ENCODE measurements at places on chromosomes 13 and 19.
A peak's percentile ranks its signal among the peaks of the same experiment; 100 is the strongest.

GRCh38 chr19:32976223-32976805 lies 4.3 kb downstream of the FAAP24 start:
- peak; percentile 68 for DNase-seq

DNA sequence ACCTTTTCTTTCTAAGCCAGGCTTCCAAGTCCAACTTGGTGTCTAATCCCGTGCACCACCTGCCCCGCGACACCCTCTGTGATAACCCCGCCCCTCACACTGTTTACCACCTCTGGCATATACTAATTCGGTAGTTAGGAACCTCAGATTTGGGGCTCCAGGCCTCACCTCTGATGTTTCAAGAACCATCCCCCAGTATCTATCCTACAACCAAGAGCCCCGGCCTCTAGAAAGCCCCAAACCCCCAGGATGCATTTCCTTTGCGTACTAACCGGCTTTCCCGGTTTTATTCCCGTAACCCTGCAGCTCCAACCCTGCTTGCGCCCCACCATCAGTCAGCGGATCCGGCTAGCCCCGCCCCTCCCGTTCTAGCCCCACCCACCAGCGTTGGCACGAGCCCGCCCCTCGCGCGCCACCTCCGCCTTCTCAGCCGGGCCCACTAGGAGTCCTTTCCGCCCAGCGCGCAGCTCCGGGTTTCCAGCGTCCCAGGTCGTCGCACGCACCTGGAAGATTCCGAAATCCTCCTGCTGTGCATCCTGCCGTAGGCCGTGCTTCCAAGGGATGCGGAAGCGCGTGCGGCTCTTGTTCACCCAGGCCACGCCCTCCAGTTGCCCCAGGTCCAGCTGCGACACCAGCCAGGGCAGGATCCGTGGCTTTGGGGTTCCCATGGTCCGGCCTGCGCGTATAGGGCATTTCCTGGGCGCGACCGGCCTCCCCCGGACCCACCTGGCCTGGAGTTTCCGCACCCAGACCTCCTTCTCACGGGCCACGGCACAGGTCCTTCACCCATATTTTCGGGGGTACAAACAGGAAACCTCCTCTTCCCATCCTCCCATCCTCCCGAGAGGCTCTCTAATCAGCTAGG lies 1.3 kb downstream of the IRF3 start:
- peak; percentile 93 for DNase-seq

- no peak for DNase-seq
Measured at GRCh38 chr19:47786566-47786965, 8.1 kb downstream of the SELENOW start.

DNA sequence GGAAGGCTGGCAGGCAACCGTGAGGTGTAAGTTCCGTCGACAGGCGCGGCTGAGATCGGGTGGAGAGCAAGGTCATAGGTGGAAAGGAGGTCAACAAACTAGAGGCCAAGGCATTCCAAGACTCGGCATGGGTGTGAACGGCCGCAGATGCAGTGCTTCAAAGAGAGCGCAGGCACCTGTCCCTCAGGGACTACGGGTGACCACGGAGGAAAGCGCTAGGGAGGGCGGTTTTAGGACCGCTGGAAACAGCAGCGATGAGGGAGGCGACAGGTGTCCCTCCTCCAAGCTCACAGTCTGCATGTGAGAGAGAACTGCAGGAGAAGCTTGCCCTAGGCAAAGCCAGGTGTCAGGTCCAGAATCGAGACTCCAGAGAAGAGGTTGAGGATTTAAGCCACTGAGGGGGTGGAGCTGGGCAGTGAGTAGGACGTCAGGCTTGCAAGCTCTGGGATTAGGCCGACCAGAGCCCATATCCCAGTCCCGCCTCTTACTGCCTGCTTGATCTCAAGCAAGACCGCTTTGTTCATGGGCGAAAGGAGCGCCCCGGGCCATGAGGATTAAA lies 1.6 kb upstream of the MLNR start:
- no peak for DNase-seq

- no peak for DNase-seq
Measured at GRCh38 chr13:48738311-48738710, 84.6 kb downstream of the CYSLTR2 start.

GRCh38 chr13:74388626-74389025 lies 254.4 kb upstream of the KLF12 start:
- no peak for DNase-seq

GRCh38 chr13:85567909-85568308 lies 231.3 kb downstream of the SLITRK6 start:
- no peak for DNase-seq

DNA sequence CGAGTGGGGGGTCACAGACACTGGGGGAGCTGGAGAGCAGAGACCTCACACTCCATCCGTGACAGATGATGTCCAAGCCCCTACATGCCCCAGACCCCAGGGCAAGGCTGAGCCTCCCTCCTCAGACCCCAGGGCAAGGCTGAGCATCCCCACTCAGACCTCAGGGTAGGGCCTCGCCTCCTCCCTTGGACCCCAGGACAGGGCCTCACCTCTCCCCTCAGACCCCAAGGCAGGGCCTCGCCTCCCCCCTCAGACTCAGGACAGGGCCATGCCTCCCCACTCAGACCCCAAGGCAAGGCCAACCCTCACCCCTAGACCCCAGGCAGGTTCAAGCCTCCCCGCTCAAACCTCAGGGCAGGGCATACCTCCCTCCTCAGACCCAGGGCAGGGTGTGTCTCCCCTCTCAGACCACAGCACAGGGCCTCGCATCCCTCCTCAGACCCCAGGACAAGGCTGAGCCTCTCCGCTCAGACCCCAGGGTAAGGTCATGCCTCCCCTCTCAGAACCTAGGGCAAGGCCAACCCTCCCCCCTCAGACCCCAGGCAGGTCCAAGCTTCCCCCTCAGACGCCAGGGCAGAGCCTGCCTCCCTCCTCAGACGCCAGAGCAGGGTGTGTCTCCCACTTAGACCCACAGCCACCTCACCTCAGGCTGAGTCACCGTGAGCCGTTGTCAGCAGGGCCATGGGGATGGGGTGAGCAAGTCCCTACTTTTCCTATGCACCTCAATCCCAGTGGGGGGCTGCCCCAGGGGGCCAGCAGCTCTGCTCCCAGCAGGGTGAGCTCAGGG lies 1.7 kb upstream of the S1PR4 start:
- no peak for DNase-seq

- peak; percentile 41 for DNase-seq
Measured at GRCh38 chr19:17385878-17386611, 8.0 kb downstream of the CCDC194 start.

DNA sequence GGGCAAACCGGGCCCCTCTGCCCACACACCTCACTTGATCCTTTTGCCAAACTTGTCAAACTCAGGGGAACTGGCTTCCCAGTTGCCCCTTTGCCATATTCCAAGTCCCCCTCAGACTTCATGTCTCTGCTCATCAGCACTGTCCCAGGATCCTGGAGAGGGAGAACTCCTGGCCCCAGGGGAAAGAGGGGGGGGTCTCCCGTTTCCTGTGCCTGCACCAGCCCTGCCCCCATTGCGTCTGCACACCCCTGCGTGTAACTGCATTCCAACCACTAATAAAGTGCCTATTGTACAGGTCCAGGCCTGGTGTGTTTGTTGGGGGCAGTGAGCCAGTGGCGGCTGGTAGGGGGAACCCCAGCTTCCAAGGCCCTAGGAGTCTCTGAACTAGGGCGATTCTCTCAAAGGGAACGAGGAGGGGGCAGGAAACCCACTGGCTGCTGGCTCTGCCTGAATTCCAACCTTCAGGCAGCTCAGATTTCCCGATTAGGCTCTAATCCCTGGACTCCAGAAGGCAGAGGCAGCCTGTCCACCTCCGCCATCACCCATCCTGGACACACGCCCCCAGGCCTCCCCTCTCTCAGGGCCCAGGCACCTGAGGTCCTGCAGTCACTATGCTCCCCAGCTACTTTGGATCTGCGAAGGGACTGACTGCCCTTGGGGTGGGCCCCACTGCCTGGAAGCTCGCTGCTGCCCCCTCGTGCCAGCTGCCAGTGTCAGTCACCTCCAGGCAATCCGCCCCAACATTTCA lies 9.7 kb upstream of the ILF3 start:
- DNase-seq = peak; percentile 92

- no peak for DNase-seq
Measured at GRCh38 chr19:41987141-41987860, 6.7 kb downstream of the ATP1A3 start.

DNA sequence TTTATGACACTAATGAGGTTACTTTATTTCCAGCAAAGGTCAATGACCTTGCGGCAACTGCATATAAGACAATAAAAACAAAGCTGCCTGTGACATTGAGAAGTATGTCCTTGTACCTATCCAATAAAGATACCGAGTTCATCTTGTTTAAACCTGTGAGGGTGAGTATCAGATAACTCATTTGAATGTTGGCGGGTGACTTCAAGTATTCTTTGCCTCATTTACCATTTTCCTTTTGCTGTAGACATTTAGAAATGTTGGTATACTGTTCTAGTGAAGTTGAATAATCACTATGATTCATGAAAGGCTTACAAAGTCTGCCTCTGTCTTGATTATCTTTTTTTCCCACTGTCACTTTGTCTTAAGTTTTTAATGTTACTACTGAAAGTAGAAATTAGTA lies 65.0 kb downstream of the COG3 start:
- DNase-seq = no peak

- no peak for DNase-seq
Measured at GRCh38 chr13:34826432-34826831, 115.6 kb upstream of the NBEA start.

DNA sequence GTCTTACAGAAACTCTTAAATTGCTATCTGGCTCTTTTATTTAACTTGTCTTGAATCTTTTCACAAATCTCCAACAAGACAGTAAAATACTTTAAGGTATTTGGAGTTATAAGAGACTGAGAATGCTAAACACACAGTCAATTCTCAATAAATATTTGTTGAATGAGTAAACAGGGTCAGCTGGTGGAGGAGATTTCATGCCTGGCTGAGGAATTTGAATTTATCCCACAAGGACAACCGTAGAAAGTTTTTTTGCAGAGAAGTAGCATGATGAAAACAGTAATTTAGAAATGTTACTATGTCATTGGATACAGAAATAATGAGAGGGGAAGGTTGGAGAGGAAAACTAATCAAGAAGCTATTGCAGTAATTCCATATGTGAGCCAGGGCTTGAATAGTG lies 1223.7 kb downstream of the PCDH17 start:
- DNase-seq = no peak

Measured in Ammon's horn (tissue), 1 donor.